GM19239 (cell line): ENCODE measurements at places on chromosomes 12 and 14.

- DNase-seq = no peak
Observed at GRCh38 chr12:108371801-108372344, 32.8 kb upstream of the CMKLR1 start.

DNA sequence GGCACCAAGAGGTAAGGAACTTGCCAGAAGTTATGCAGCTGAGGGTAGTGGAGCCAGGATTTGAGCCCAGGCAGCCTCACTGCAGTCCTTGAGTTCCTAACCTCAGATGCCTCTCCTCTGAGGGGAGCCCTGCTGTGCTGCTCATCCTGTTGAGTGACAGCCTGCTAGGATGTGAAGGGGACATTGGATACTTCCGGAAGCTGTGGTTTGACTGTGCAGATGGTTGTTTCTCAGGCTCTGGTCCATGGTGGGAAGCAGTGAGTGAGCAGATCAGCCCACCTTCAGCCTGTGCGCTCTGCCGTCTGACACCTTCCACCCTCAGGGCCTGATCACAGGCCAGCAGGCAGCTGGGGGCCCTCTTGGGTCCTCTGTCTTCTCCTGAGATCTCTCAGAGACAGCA, 253.2 kb downstream of the CACNA1C start:
- no peak for DNase-seq

DNA sequence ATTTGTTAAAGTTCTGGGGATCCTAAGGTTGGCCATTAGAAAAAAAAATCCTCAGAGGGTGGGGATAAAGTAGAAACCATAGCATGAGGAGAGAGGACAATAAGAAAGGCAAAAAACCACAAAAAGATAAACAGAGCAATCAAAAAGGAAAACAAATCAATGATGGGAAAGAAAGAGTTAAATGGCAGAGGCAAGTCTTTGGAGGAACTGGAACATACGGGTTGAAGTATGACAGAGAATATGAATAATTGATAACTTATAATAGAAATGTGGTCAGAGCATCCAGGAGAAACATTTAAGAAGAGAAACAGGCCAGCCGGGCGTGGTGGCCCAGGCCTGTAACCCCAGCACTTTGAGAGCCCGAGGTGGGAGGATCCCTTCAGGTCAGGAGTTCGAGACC, 17.8 kb upstream of the SALL2 start:
- DNase-seq = no peak

GRCh38 chr12:22821985-22822384, 197.0 kb downstream of the ETNK1 start:
- no peak for DNase-seq

DNA sequence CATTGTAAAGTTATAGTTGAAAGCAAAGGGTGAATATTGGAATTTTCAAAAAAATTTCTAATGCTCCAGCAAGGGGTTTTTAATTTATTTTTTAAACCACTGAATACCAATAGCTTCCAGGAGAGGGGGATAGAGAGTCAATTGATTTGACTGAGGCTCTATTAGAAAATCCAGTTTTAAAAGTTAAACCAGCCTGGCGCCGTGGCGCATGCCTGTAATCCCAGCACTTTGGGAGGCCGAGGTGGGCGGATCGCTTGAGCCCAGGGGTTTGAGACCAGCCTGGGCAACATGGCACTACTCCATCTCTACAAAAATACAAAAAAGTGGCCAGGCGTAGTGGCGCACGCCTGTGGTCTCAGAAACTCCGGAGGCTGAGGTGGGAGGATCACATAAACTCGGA, 150.1 kb downstream of the SLC38A4 start:
- DNase-seq = no peak

DNA sequence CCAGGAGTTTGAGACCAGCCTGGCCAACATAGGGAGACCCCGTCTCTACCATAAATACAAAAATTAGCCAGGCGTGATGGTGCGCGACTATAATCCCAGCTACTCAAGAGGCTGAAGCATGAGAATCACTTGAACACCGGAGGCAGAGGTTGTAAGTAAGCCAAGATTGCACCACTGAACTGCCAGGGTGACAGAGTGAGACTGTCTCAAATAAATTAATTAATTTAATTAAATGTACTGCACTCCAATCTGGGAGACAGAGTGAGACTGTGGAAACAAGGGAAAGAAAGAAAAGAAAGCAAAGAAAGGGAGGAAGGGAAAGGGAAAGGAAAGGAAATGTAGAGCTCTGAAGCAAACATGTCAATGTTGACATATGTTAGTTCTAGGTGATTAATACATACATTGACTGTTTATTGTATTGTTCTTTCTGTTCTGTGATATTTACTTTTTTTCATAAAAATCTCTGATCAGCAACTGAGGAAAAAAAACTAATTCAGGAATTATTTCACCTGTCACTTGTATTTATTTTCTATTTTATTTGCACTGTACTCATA, 99.6 kb downstream of the DENND5B start:
- DNase-seq = no peak

- DNase-seq = no peak
Observed at GRCh38 chr12:49138587-49138986, 7.4 kb upstream of the TUBA1B start.

- DNase-seq = no peak
Observed at GRCh38 chr12:111673503-111673902, 12.3 kb downstream of the BRAP start.

GRCh38 chr12:120362516-120363273, 6.3 kb downstream of the MSI1 start:
- DNase-seq = no peak

DNA sequence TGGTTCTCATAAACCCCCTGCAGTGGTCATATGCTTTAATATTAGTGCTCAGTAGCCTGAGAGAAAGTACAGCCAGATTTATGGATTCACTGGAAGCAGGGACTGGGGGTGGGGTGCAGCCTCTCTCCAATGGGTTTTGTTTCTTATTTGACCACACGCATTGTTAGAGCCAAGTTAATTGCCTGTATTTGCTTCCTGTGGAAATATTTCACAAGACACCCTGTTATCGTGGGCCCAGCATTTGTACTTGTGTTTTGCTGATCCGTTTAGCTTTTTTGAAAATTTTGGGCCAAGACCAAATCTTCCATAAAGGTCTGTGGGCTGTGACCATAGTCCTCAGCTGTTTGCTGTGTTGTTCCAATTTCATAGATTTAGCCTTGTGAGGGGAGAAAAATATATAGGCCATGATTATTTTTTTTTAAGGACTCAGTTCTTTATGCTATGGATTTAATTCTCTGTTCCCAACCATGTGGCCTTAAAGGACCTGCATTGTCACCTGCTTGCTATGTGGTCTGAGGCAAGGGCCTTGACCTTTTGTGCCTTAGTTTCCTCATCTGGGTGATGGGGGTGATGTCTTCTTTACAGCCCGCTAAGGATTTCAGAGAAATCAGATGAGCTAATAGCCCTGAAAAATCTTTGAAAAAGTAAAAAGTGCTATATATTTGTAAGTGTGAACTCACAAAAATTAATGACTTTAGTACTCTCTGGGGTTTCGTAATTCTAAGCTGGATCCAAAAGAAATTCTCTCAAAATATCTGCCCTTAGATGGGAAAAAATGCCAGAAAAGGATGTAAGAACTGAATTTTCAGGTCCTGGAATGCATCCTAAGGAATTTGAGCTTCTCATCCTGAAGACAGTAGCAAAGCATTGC, 370.2 kb downstream of the DPF3 start:
- DNase-seq = no peak

GRCh38 chr14:50855558-50855957, 16.3 kb upstream of the ABHD12B start:
- DNase-seq = no peak

- DNase-seq = peak; percentile 9
Observed at GRCh38 chr12:92827836-92828431, 101.2 kb downstream of the EEA1 start.

- DNase-seq = no peak
Observed at GRCh38 chr14:51701951-51702350, 50.2 kb downstream of the FRMD6 start.

- DNase-seq = peak; percentile 12
Observed at GRCh38 chr12:112716099-112717093, 75.2 kb upstream of the RPH3A start.

DNA sequence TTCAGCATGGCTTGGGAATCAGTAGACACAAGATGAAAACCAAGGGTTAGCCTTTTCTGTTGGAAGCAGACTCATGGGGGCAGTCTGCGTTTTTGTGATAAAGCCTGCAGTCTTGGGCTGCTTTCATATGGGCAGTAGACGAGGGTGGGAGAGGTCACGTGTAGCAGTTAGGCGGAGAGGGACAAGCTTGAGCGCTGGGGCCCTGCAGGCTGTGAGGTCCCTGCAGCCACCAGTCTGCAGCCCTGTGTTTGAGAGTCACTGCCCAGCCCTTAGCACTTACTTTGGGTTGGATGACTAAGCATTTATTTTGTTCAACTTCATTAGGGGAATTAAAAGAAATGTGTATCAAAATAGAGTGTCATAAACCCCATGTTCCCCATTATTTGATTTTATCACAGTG, 37.2 kb downstream of the EP400 start:
- no peak for DNase-seq

- no peak for DNase-seq
Observed at GRCh38 chr14:101633276-101633675, 72.0 kb downstream of the DIO3 start.
